ENCODE measurements at places on chromosomes 11 and 22. TPM values are rescaled to one million over a fixed set of nuclear protein-coding genes. Genes with fewer than 3 reads are reported as not detected.

DNA sequence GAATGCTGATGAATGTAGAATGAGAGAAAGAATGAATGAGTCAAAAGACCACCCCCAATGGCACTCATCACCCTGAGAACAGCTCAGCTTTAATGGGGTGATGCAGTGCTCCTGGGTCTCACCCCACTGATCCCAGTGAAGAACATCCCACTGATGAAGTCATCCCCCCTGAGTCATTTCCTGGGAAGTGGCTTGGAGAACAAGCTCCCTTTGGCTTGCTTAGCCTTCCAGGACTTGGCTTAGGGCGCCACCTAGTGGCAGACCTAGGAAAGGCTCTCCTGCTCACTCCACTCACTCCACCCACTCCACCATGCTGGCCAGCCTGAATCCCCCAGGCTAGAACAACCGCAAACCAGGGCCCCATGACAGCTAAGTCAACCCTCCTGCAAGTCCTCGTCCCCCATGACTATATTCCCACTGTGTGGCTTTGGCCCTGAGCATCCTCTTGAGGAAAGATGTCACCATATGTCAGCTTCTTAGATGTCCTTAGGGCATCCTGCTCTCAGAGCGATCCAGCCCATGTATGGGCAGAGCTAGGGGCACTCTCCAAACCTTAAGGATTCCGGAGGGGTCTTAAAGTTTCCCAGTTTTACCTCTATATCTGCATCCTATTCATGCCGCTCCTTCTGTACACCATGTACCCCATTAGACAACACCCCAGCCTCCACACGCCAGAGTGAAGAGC is 17.8 kb upstream of the TMPRSS13 start:
- DNase-seq: peak; percentile 91

DNA sequence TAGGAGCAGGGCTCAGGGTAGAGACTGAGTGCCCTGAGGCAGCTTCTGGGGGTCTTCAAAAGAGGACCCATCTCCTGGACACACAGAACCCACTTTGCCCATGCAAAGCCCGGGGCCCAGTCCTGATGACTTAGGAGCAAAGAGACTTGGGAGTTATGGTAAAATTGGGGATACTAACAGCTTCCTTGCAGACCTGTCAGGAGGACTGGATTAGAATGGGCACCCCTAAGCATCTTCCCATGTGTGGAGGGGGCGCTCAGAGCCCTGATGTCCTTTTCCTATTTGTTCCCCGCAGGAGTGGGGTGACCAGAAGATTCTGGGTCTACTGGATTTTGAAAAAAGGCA is 100.0 kb downstream of the WNT7B start:
- DNase-seq: no peak

DNA sequence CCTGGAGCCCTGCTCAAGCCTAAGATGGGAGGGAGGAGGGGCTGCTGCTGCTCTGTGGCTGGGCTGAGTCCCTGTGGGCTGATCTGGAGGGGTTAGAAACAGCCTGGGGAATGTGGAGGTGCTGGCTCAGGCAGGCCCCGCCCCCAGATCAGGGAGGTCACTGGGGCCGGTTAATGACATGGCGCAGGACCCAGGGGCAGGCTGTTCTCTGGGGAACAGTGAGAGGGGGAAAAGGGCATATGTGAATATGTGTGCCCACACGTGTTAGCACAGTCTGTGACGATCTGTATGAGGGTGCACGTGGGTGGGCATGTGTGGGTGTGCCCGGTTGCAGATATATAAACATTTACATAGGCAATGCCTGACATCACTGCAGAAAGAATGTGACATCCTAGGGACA is 143.5 kb downstream of the MIAT start:
- no peak for DNase-seq

DNA sequence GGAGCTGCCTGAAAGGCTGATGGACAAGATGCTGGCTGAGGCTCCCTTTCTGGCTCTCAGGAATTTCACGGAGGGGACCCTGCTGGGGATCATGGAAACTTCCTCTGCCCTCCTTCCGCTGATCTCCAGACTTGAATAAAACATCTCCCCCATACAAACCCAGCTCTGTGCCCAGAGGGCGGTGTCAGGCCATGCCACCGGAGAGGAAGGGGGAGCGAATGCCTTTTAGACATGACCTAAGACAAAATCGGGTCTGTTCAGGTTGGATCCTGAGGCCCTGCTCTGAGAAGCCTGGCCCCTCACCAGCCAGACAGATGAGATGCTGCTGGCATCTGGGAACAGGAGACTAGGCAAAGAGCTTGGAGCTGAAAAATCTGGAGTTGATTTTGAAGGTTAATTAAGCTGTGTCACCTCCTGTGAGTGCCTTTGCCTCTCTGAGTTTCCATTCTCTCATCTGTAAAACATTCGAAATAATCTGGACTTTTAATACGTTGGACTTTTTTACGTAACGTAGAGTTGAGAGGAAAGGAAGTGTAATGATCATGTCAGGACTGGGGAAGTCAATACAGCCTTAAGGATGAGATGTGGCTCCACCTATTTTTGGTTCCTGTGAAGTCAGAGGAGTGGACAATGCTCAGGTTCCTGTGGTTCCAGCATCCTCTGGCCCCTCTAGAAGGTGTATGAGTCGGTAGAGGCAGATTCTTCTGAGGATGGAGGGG is 163.6 kb downstream of the ST3GAL4 start:
- DNase-seq: no peak

GRCh38 chr11:134913999-134914590 is 502.1 kb upstream of the B3GAT1 start:
- no peak for DNase-seq

DNA sequence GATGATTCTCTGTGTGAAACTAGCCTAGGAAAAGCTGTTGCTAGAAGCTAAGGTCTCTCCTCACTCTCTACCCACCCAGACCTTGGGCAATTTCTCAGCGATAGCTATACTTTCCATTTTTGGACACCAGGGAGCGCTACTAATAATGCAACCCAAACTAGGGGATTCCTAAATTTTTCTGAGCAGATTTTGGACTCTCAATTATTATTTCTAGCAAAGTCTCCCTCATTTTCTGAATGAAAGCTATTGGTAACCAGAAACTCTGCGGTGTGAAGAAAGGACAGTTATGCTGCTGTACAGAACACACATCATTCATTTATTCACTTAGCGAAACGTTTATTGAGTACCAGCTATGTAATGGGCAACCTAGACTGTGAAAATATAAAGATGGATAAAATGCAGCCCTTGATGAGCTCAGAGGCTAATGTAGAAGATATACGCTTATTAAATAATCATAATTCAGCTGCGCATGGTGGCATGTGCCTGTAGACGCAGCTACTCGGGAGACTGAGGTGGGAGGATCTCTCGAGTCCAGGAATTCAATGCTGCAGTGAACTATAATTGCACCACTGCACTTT is 6.1 kb upstream of the STIM1 start:
- DNase-seq: no peak

DNA sequence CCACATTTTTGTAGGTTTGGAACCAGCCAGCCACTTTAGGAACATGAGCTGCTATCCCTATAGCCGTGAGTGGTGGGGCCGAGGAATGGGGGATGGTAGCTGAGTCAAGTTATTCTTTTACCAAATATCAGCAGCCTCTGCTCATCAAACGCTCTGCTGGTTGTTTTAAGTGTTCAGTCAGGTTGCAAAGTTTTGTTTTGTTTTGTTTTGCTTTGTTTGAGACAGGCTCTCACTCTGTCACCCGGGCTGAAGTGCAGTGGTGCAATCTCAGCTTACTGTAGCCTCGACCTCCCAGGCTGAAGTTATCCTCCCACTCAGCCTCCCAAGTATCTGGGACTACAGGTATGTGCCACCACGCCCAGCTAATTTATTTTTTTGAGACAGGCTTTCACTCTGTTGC is 14.4 kb downstream of the CABIN1 start:
- DNase-seq: no peak

DNA sequence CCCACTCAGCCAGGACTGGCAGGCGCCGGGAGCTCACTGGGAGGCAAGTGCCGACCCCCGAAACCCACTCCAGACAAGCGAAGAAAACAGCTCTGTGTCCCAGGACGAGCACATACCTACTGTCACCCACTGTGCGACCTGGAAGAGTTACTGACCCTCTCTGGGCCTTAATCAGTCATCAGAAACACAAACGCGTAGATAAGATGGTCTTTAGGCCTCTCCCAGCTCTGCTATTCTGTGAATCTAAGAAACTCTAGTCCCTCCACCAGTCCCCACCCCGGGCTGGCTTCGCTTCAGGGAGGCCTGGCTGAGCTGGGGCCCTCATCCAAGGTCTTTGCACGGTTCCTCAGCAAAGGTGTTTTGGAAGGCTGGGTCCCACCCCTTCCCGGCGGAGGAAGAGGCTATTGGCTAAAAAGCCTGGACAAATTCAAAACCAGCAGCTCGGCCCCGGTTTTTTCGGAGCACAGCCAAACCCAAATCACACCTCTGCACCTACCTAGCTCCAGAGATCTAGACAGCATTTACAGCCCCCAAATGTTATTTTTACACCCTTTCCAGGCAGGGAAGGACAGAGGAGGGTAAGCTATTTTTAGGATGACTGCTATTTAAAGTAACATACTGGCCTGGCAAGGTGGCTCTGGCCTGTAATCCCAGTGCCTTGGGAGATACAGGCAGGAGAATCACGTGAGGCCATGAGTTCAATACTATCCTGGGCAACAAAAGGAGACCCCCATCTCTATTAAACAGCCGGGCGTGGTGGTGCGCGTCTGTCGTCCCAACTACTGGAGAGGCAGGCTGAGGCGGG is 13.2 kb upstream of the HDHD5 start:
- peak; percentile 62 for DNase-seq

GRCh38 chr11:10844356-10844755 is 13.5 kb downstream of the ZBED5 start:
- no peak for DNase-seq

GRCh38 chr22:27381552-27381951 is 420.0 kb downstream of the MN1 start:
- DNase-seq: no peak

DNA sequence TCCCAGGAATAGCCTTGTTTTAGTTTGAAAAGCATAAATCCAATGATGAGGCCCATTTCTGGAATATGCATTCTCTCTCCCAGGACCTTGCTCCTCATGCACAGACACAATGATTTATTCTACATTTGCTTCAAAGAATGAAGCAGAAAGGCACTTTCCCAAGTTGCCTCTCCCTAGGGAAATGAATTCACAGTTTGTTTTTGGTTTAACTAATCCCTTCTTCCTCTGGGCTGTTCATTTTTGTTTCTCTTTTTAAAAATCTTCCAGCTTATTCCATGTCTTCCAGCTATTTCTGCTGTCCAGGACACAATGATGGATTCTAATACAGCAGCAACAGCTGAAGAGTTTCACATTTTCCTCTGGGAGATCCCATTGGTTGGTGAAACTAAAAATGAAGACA is 1529.2 kb upstream of the TENM4 start:
- no peak for DNase-seq

Gene CCDC134
- 4.9 TPM for total RNA-seq

GRCh38 chr22:47587861-47588577 is 825.6 kb downstream of the TBC1D22A start:
- DNase-seq: no peak

DNA sequence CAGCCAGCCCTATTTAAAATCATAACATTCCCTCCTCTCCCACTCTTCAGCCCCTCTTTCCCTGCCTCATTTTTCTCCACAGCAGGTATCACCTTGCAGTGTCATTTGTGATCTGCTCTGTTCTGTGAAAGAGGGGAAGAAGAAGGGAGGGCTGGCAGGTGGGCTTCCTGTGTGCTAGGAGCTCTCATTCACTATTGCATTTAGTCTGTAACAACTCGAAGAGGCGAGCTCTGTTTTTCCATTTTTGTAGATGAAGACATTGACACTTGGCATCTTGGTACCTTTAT is 52.1 kb upstream of the CRYBB3 start:
- DNase-seq: no peak

GRCh38 chr11:123570939-123571580 is 83.4 kb downstream of the SCN3B start:
- no peak for DNase-seq

DNA sequence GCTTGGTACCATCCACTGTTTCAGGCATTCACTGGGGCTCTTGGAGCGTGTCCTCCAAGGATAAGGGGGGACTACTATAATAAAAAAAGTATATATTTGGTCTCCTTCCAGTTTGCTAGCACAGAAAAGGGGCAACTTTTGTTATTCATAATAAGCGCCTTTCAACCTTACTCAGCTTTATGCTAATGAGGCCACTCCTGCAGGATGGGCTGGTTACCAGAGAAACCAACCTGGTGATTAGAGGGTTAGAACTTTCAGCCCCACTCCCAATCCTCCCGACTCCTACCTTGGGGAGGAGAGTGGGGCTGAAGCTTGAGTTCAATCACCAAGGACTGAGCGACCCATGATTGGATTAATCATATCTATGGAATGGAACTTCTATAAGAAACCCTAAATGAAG is 31.8 kb downstream of the PPFIBP2 start:
- no peak for DNase-seq

Gene OR52A1
- total RNA-seq: not detected

Gene SLC6A5
- 0.16 TPM for total RNA-seq

GRCh38 chr11:58527429-58527828 is 19.5 kb upstream of the OR5B21 start:
- DNase-seq: no peak

DNA sequence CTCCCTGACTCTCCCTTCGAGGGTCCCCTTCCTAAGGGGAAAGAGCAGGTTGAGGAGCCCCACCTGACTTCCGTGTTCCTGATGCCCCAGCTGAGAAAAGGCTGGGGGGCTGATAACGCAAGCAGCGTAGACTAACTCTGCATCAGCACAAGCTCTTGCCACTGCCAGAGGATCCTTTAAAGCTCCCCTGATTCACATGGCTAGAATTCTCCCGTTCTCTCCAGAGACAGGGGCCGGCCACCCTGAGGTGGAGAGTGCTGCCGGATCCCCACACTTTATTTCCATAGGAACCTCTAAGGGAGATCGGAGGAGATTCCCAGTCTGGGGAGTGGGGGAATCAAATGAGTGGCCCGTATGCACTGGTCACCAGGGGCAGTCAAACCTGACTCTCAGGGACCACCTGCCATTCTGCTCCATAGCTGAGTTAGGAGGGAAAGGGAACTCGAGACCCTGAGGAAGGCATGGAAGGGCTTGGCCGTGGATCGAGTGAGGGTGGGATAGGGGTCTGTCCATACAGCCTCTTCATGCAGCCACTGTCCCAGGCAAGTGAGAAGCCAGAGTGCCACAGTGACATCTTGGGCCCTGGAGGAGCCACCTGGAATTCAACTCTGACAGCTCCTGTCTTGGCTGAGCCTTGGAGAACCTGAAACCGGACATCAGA is 1.4 kb upstream of the VSIG10L2 start:
- DNase-seq: no peak

DNA sequence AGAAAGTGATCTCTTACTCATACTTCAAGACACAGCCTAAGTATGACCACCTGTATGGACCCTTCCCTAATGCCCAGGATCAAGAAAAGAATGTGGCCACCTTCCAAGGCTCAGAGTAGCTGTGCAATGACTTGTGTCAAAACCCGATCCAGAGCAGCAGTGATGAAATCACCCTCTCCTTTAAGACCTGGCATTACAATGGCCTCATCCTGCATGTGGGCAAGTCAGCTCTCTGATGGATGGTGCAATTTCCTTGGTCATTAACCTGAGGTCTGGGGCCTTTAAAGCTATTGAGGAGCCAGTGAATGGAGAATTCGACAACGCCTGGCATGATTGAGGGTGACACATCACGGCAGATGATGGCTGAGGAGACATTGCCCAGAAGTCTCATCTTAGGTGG is 9.1 kb upstream of the TUBA8 start:
- no peak for DNase-seq

Gene DCUN1D5
- 25.4 TPM for total RNA-seq

Gene PKDREJ
- 0.12 TPM for total RNA-seq

Gene OR4C5
- not detected for total RNA-seq

Data from left cardiac atrium (tissue), 4 donors.